ENCODE measurements at places on chromosomes 11 and 22.
A peak's percentile ranks its signal among the peaks of the same experiment; 100 is the strongest.

DNA sequence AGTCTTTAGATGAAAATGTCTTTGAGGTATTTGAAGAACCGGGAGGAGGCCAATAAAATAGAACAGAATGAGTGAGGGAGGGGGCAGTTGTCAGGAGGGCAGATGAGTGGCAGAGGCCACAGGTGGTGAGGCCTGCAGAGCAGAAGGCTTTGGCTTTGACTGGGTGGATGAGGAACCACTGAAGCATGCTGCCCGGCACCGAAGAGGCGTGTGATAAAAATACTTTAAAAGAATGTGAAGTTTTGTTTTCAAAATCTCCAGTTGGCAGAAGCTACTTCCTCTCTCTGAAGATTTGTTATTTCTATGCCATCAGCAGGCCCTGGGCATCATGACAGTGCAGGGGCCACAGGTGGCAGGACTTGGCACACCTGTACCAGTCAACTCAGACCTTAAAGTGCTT lies 6.3 kb downstream of the MS4A12 start:
- DNase-seq, result no peak

DNA sequence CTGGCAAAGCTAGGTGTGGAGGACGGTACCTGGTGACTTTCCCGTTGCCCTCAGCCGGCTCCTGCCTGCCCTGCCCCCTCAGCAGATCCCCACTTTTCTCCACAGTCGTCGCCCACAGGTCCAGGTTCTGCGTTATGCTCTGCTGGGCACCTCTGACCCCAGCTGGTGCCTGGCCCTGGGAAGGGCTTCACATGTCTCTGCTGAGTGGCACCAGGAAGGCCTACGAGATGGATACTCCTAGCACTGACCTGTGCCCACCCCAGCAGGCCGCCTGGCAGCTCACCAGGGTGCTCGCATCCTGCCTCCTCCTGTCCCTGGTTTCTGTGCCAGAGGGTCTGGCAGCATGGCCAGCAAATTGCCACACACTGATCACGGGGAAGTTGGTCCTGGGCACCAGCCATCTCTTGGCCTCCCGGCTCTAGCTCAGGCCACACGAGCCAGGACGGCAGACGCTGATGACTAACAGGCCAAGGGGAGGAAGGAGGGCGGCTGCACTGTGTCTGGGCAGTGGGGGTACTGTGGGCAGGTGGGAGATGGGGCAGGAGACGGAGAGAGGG lies 13.8 kb downstream of the CARS1 start:
- peak; percentile 61 for DNase-seq

DNA sequence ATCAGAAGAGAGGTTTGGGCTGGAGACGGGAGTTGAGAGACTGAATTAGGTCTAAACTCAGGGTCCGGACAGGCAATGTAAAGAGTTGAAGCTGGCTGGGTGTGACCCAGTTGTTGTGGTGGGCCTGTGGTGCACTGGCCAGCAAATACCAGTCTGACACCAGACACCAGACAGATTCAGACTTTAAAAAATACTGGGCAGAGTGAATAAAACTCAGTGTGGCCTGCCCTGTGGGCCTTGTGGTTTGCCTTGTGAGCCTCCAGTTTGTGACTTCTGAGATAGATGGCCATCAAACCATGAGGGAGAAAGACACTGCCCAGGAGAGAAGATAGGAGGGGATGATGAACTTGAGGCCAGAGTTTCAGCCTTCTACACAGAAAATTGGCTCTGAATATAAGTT lies 25.8 kb downstream of the RCN1 start:
- no peak for DNase-seq

DNA sequence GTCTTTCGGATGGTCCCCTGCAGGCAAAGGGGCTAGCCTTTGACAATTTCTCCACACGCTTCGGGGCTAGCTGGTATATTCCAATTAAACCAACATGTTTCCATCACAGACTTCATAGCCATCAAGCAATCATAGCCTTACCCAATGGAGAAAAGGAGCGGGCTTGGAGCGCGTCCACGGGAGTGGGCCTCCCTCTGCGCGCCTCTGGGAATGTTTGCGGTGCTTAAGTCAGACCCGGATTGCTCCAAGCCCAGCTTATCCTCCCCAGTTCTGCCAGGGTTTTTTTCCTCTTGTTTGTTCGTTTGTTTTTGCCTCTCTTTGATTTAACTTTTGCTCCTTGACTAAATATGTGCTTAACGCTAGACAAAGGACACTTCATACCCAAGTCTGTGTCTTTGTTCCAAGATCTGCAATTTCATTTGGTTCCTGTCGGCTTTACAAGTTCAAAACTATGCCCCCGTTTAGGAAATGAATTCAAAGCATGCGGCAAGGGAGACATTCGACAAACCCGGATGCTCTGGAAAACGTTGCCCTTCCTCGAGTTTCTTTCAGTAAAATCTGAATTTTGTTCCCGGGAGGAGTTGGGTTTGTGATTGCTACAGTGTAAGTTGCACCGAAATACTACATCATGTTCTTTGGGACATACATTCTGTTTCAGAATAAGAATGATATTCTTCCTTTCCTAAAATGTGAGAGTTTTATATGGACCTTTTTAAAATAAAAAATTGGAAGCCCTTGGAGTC lies 1.0 kb upstream of the GLB1L2 start:
- no peak for DNase-seq

GRCh38 chr11:15911377-15912044 lies 444.8 kb downstream of the SOX6 start:
- DNase-seq, result peak; percentile 16

DNA sequence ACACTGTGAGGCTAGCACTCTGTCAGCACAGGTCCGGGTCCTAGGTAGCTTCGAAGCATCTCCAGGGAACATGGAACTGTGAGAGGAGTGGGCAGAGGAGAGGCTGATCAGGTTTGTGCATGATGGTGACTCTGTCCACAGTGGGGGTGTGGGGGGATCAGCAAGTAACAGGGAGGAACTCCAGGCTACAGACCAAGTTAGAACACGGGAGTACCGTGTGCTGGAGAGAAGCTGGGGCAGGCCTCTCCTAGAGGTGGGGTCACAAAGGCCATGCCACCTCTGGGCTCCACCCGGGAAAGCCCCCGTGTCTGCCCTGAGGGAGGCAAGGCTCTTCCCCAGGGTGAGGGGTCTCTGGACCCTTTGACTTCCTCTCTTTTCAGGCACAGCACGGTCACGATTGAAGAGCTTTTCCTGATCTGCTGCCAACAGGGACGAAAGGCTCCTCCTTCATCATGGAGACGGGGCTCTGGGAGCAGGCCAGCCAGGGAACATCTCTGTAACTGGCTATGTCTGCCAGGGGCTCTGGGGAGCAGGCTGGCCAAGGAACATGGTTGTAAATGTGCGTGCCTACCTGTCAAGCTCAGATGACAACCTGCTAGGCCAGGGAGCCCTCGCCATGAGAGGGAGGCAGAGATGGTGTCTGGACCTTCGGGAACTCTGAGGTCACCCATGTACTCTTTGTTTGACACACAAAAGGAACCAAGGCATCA lies 1476.1 kb downstream of the BRD1 start:
- DNase-seq, result no peak

GRCh38 chr11:102289592-102289991 lies 27.7 kb upstream of the BIRC3 start:
- no peak for DNase-seq

- no peak for DNase-seq
Observed at GRCh38 chr11:429931-430456, 11.8 kb downstream of the ANO9 start.

- DNase-seq, result no peak
Observed at GRCh38 chr11:17098658-17099057, 21.2 kb upstream of the RPS13 start.

- DNase-seq, result peak; percentile 75
Observed at GRCh38 chr22:42317008-42317407, 46.6 kb upstream of the TCF20 start.

DNA sequence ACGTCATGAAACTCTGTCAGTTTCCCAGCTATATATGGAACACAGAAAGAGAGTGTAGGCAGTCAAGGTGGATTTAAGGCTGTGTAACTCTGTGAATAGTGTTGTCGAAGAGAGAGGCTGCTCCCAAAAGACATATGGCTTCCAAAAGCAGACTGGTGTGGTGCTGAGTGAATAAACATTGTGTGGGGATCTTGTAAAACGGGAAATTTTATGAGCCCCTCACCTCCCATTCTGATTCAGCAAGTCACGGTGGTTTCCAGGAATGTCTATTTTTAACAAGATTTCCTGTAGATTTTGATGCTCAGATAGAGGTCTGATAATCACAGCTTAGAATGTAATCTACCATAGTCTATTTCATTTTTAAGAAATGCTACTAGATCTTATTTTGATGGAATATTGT lies 67.9 kb downstream of the SESN3 start:
- no peak for DNase-seq

GRCh38 chr11:89182773-89183518 lies 5.3 kb downstream of the TYR start:
- DNase-seq, result peak; percentile 14

- peak; percentile 69 for DNase-seq
Observed at GRCh38 chr22:46078241-46079092, 71.9 kb upstream of the PPARA start.

DNA sequence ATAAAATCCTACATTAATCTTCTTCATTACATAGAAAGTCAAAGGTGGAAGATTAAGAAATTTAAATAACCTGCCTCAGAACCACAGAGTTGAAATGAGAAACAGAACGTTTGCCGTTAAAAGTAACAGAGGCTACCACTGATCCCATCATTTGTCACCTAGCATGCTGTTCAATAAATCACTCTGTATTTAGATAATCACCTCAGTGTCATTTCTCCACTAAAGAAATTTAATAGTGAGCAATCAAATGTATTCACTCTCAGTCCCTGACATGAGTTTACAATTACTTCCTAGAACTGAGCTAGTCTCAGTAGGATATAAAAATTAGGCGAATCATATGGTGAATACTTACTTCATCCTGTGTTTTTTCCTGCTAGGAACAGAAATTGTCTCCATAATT lies 169.6 kb downstream of the MSANTD4 start:
- DNase-seq, result no peak

- DNase-seq, result no peak
Observed at GRCh38 chr11:23988381-23989006, 508.4 kb upstream of the LUZP2 start.

GRCh38 chr22:47063071-47063509 lies 300.6 kb downstream of the TBC1D22A start:
- DNase-seq, result no peak

DNA sequence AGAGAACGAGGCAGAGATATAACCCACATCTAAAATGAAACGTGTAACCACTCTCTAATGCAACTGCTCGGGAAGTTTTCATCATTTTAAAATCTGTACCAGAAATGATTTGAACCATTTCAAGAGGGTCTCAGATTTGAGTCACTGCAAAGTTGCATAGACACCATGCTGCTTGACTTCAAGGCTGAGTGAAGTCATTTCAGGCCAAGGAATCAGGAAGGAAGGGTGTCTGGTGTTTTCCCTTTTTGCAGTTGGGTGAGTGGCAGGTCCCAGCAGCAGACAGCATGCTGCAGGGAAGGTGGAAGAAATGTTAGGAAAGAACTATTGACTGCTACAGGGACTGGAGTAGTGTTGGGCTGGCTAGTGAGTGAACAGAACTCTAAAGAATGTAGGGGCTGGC lies 16.5 kb downstream of the TANGO2 start:
- DNase-seq, result no peak

DNA sequence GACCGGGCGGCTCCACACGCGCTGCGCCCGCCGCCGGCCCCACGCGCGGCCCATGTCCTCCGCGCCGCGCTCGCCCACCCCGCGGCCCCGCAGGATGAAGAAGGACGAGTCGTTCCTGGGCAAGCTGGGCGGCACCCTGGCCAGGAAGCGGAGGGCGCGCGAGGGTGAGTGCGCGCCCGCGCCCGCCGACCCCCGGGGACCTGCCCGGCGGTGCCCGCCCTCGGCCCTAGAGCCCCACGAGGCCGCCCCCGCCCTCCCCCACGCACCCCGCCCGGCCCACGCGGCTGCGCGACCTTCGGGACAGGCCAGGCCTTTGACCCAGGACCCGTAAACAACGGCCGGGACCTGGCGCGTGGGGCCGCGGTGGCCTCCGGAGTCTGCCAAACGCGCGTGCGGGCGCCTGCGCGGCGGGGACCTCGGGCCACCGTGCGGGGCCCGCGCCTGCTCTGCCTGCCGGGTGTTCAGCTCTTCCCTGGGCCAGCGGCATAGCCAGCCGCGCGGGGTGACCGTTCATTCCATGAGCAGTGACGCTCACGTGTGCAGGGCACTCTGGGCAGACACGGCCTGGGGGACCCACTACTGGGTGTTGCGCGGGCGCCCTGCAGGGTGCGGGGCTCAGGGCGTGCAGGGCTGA lies at the start of gene PARVB:
Gene PARVB, plus strand, starts transcription at position 15 of the 634 bp plus-strand sequence. Its CDS starts 38 bp downstream, at position 53.
- DNase-seq, result no peak

Measured in renal cortical epithelial cell (primary cell).